CD4-positive, alpha-beta T cell treated with Interleukin-4 for 1 hour (primary cell): ENCODE measurements at places on chromosomes 4 and X.

GRCh38 chrX:48540028-48540375 lies 488 bp downstream of the TBC1D25 start:
- DNase-seq = peak; percentile 71

DNA sequence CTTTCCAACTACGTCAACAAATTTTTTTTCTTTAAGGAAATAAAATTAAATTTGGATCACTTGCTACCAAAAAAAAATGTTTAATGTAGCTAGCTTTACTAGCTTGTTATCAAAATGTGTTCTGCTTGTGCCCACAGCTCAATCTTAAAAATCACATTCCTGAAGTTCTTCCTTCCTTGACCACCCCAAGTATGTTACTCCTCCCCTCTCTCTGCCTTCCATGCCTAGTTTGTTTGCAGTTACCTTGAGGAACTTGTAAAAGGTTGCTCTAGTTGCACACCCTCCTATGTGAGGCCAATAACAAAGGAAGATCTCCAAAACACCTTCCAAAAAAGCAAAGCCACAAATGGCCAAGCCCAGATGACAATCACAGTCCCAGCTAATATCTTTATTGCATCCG lies 19.6 kb upstream of the TMEM184C start:
- DNase-seq = no peak

- peak; percentile 11 for DNase-seq
These were observed 17.2 kb upstream of the POLA1 start for GRCh38 chrX:24676403-24677024.

DNA sequence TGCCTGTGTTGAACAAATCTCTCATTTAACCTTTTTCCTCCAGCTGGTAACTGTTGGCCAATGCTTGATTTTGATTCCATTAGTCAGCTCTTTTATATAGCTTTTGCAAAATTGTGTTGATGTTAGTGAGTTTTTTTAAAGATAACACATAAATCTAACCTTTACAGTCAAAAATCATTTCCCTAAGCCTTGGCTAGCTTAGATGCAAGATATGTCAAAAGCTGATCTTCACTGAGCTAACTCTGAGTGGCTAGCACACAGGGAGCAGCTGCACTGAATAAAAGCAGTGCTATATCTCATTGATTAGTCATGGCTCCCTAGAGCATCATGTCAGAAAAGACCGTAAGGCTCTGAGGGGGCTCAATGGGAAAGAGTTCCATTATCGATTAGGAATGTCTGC lies 78.7 kb downstream of the PPARGC1A start:
- no peak for DNase-seq

DNA sequence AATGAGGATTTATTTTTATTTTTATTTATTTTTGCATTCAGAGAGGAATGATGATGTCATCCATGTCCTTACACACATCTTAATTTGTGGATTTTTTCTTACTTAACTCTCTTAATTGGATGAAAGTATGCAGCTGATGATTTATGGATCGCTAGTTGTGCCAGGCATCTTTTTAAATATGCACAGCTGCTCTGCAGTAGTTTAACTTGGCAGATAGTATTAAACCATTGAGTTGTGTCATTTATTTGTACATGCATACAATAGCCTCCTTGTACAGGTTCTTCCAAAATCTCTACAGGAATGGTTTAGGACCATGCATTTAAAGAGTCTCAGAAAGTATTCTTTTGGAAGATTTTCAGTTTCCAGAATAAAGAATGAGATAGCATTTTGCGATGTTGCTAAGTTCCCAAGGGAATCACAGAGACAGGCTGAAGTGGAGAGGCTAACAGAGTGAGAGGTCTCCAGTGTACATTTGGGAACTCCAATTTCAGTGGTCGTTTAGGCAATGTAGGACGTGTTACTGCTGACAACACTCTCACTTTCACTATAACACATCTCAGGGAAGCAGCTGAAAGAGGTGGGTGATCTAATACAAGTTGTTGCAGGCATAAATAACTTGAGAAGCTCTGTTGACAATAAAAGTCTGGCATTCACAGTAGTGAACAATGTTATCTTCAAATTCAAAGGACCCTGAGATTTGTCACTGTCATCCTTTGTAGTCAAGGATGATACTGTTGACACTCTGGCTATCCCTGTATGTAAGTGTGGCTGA lies 49.9 kb upstream of the SCRG1 start:
- no peak for DNase-seq

DNA sequence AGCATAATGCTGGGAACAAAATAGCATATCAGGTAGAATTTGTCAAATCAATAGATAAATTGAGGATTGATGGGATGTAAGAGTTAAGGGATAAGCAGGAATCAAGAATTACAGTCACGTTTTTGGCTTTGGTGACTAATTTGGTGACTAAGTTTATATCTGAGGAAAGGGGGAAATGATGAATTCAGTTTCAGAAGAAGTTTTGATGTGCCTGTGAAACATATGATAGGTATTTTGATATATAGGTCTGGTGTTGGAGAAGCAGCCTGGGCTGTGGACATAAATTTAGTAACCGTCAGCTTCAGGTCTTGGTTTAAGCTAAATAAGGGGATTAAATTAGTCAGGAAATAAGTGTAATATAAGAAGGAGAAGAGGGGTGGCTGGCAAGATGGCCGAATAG lies 79.0 kb upstream of the EDA2R start:
- no peak for DNase-seq

DNA sequence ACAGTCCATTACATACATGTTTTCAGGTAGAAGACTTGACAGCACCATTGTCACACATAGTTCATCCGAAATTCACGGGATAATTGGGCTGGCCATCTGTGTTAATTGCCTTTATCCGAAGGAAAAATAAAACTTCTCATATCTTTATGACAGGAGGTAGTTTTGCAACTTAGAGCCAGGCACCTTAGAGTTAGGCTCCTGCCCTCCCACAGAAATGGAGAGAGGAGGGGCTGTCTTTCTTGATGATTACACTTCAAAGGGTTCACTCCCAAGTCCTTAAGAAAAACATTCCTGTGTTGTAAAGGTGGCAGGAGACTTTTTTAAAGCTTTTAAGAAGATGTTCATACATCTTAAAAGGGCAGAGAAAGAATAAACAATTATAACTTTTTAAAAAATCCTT lies 10.5 kb upstream of the SCARB2 start:
- DNase-seq = no peak

DNA sequence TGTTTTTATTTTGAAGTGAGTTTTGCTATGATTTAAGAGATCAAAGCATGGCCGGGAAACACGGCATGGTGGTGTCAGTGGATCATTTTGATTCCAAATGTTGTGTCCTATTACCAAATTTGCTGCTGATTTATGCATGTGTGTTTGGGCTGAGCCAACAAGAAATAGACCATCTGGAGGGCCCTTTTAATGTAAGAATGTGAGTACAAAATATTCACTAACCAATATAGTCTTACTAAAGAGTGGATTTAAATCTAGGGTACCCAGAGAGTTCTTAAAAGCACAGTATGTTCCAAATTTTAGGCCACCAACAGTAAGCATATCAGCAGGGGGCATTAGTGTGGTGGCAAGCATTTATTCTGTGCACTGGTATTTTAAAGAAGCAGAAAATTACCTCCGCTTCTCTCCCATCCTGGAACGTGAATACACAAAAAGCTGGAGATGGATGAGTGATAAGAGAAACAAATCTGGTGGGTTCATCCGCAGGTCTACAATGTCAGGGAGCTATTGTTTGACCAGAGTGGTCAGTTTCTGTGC lies 444.4 kb upstream of the IGFBP7 start:
- DNase-seq = no peak

- no peak for DNase-seq
These were observed 5.2 kb downstream of the NHS start for GRCh38 chrX:17380221-17380620.

DNA sequence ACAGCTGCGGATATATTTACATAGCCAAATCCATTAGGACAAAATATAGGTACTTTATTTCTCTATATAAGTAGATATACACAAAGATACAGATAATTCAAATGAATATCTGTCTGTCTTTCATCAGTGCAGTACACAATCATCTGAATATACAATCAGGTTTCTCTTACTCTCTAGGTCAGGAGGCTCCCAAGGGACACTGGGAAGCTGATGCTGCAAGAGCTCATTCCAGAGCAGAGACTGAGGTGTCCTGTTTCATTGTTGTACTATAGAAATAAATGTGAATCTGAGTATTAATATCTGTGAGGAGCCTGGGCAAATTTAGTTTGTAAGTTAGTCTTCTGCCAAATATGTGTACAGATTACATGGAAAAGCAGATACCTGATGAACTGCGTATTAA lies 4.2 kb downstream of the TLL1 start:
- no peak for DNase-seq

DNA sequence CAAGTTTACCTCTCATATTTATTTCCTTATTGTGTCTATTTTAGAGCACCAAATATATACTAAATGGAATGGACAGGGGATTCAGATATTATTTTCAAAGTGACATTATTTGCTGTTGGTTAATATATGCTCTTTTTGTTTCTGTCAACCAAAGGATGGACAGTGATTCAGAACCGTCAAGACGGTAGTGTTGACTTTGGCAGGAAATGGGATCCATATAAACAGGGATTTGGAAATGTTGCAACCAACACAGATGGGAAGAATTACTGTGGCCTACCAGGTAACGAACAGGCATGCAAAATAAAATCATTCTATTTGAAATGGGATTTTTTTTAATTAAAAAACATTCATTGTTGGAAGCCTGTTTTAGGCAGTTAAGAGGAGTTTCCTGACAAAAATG lies 6.2 kb downstream of the FGB start:
- no peak for DNase-seq

GRCh38 chr4:2936773-2937145 lies 26.4 kb downstream of the NOP14 start:
- DNase-seq = peak; percentile 35

GRCh38 chrX:152989292-152989658 lies 4.6 kb downstream of the PNMA5 start:
- DNase-seq = peak; percentile 16

DNA sequence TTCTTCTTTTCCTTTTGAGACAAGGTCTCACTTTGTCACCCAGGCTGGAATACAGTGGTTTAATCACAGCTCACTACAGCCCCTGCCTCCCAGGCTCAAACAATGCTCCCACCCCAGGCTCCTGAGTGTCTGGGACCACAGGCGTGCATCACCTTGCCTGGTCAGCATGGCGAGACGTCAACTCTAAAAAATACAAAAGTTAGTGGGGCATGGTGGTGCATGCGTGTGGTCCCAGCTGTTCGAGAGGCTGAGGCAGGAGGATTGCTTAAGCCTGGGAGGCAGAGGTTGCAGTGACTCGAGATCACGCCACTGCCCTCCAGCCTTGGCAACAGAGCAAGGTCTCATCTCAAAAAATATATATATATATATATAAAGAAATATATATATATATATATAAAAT lies 242.4 kb downstream of the SHOX start:
- DNase-seq = no peak

DNA sequence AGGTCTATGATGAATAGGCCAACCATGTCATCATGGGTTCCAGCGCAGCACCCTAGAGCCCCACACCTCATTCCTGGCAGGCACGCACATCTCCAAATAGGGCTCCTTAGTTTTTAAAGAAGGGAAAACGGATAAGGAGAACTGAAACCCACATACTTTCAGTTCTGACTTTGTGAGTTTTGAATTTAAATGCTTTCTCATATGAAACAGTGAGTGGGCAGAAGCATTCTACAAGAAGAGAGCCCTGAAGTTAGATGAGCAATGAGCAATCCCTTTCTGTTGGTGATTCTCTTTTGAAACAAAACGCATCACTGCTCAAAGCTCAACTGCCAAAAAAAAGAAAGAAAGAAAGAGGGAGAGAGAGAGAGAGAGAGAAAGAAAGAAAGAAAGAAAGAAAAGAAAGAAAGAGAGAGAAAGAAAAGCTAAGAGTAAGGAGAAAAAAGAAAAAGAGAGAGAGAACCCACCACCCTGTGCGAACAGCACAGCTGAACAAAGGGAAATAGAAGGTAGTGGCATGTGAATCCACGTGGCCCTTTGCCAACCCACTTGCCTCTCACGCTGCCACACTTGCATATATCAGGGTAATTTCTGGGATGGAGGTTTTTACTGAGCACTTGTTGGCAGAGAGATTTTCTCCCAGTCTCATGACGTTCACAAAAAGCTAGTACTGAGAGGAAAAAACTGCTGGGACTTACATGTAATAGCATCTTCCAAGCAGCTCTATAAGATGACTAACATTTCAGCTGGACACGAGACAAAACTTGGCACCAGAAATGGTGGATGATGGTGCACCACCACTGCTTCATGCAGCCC lies 31.0 kb downstream of the TMSB4X start:
- no peak for DNase-seq

- DNase-seq = no peak
These were observed 6.1 kb downstream of the RPS3A start for GRCh38 chr4:151105454-151106032.

- no peak for DNase-seq
These were observed 1.4 kb upstream of the TEC start for GRCh38 chr4:48270951-48271473.

DNA sequence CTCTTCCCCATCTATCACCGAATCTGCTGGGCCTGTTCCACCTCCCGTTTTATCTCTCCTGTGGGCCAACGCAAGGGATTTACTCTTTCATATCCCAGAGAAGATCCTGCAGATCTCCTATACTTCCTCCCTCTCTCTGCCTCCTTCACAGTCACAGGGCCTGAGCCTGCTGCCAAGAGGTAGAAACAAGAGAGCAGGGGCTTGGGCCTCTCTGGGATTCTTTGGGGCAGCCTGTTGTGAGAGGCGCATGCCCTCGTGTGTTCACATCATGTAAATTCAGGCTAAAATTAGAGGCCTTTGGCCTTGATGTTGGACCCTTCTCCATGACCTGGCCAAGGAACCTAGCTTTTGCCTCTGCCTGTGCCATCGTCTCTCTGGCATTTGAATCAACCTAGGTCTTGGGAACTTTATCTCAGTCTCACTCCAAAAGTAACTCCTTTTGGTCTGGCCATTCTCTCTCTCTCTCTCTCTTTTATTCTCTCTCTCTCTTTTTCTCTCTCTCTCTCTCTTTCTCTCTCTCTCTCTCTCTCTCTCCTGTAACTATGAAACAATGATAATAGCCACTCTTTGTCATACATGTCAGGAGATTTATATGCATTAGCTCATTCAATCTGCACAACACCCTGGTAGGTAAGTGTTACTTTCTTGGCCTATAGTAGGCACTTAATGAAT lies 20.0 kb upstream of the EFNB1 start:
- no peak for DNase-seq

DNA sequence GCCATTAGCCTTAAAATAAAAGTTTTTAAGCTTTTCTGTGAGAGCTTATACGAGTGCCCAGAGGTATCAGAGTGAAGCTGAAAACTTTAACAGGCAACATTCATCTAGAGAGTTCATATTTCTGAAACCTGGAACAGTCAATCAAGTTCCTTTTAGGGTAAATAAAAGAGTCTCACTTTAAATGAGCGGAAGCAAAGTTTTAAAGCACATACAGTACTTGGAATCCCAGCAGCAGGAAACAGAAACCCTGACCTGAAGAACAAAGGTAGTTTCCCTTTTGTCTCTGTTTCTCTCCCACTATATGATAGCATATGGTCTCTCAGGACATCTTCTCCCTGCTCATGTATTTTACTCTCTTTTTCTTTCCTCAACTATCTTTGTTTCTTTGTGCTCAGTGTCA lies 153.0 kb downstream of the ASB9 start:
- no peak for DNase-seq

DNA sequence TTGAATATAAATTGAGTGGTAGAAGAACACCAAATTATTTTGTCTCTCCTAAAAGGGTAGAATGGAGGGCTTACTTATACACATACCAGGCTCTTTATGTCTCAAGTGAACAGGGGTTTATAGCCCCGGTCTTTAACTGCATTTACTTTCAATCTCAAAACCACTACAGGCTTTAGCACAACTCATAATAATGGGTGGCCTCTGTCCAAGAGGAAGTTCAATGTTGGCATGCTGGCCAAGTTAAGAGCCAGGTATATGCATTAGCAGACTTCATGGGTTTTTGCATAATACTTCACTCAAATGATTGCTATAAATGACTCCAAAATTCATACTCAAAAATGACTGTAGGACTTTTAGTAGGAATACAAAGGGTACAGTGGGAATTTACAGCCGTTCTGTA lies 118.5 kb upstream of the OTUD4 start:
- no peak for DNase-seq
